Heart left ventricle (tissue), 16 donors: ENCODE measurements at places on chromosomes 5 and 9.

DNA sequence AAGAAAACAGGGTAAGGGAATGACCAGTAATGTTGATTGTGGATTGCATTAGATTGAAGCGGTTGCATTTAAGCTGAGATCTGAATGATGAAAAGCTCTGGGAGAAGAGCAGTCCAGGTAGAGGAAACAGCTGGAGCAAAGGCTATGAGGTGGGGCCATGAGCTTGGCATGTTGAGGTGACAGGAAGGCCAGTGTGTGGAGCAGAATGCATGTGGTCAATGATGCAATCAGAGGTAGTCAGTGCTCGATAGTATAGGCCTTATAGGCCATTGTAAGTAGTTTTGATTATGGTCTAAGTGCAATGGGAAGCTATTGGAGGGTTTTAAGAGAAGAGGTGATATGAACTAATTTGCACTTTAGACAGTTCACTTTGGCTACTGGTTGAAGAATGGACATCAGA is 270.4 kb downstream of the ARHGAP26 start:
- H3K27ac ChIP-seq: no peak overlapping the region
- H3K4me1 ChIP-seq: peaks cover 14% of the 10 kb centered on the region
- H3K4me3 ChIP-seq: no peak overlapping the region
- no peak for DNase-seq
- H3K27me3 ChIP-seq: no peaks in the 10 kb centered on the region
- H3K36me3 ChIP-seq: peaks cover 59% of the 10 kb centered on the region

DNA sequence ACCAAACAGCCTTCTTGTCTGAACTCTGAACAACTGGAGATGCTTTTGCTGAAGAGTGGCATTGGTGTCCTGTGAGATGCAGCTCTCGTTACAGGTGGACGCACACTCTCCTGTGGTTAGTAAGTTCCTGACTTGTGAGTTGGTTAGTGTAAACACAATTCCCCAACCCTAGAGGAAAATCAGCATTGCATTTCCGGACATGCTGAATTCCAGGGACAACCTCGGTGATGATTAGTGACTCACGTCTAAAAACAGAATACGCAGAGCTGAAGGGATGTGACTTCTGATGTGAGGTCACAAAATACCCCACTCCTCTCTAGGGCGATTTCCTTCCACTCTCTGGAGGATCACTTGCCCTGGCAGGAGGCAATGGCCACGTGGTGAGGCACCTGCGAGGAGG is 5.0 kb downstream of the OR2V2 start:
- no peaks in the 10 kb centered on the region for H3K36me3 ChIP-seq
- H3K27me3 ChIP-seq: no peaks in the 10 kb centered on the region
- H3K27ac ChIP-seq: no peak overlapping the region
- no peaks in the 10 kb centered on the region for H3K4me1 ChIP-seq
- no peak for DNase-seq
- no peak overlapping the region for H3K4me3 ChIP-seq

DNA sequence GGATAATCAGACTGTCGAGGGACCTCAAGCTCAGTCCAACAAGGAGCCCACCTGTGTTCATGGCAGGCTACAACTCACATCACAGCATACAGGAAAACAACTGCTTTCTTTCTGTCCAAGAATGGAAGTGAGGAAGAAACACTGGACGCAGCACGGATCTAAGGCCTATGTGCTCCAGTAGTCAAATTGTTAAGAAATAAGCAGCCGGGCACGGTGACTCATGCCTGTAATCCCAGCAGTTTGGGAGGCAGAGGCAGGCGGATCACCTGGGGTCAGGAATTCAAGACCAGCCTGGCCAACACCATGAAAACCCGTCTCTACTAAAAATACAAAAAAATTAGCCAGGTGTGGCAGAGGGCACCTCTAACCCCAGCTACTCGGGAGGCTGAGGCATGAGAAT is 427.8 kb downstream of the BNC2 start:
- no peak overlapping the region for H3K27ac ChIP-seq
- no peaks in the 10 kb centered on the region for H3K27me3 ChIP-seq
- H3K4me3 ChIP-seq: no peak overlapping the region
- no peaks in the 10 kb centered on the region for H3K4me1 ChIP-seq
- no peaks in the 10 kb centered on the region for H3K36me3 ChIP-seq
- no peak for DNase-seq

- no peaks in the 10 kb centered on the region for H3K36me3 ChIP-seq
- no peak overlapping the region for H3K27ac ChIP-seq
- no peak overlapping the region for H3K4me3 ChIP-seq
- no peak for DNase-seq
- H3K4me1 ChIP-seq: peaks cover 3% of the 10 kb centered on the region
These were observed 232.0 kb downstream of the PJA2 start for GRCh38 chr5:109177782-109178181.

GRCh38 chr5:167814828-167815227 is 476.6 kb upstream of the WWC1 start:
- no peaks in the 10 kb centered on the region for H3K4me1 ChIP-seq
- H3K27ac ChIP-seq: no peak overlapping the region
- H3K4me3 ChIP-seq: no peak overlapping the region
- no peak for DNase-seq
- H3K36me3 ChIP-seq: no peaks in the 10 kb centered on the region
- H3K27me3 ChIP-seq: no peaks in the 10 kb centered on the region

DNA sequence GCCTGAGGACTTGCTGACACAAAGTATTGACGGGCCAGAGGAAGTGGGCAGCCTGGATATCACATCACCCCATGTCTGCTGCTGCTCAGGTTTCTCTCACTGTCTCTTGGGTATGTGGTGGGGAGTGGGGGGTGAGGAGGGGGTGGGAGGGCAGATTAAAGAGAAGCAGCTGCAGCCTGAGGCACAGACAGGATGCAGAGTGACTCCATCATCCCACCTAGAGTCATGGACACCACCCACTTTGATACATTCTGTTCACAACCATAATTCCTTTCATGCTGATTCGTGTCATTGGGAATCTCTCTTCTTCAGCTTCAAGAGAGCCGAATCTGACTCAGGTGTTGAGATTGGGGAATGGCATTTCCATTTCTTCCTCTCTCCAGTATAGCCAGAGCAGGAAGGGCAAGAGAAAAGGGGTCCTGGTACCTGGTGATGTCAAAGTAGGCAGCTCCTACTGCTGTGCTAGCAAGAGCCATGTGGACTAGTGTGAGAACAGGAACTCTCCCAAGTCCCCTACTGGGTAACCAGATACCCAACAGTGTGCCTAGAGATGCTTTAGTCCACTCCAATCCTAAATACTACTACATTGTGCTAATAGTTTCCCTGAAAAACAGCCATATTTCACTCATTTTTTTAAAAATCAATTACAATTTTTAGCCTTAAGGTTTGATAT is 22.4 kb downstream of the GRAMD2B start:
- H3K36me3 ChIP-seq: no peaks in the 10 kb centered on the region
- H3K27me3 ChIP-seq: no peaks in the 10 kb centered on the region
- no peak overlapping the region for H3K27ac ChIP-seq
- H3K4me3 ChIP-seq: no peak overlapping the region

- H3K4me3 ChIP-seq: no peak overlapping the region
- H3K36me3 ChIP-seq: no peaks in the 10 kb centered on the region
- H3K27ac ChIP-seq: no peak overlapping the region
- peaks cover 91% of the 10 kb centered on the region for H3K27me3 ChIP-seq
These were observed 3.1 kb downstream of the IRX4 start for GRCh38 chr5:1879292-1880263.

GRCh38 chr9:125757834-125758233 is 10.7 kb downstream of the PBX3 start:
- H3K27me3 ChIP-seq: no peaks in the 10 kb centered on the region
- DNase-seq: no peak
- H3K4me3 ChIP-seq: no peak overlapping the region
- no peak overlapping the region for H3K27ac ChIP-seq

GRCh38 chr9:133115604-133116345 is 5.3 kb downstream of the RALGDS start:
- H3K36me3 ChIP-seq: peaks cover 13% of the 10 kb centered on the region
- no peak overlapping the region for H3K4me3 ChIP-seq
- peak overlapping the region; percentile 67 for H3K27ac ChIP-seq
- H3K27me3 ChIP-seq: no peaks in the 10 kb centered on the region
- H3K4me1 ChIP-seq: peaks cover 86% of the 10 kb centered on the region

GRCh38 chr5:54548565-54548964 is 31.0 kb downstream of the SNX18 start:
- no peak for DNase-seq
- peaks cover 22% of the 10 kb centered on the region for H3K4me1 ChIP-seq
- H3K4me3 ChIP-seq: no peak overlapping the region

GRCh38 chr9:32701321-32702022 is 66.0 kb upstream of the TAF1L start:
- H3K27me3 ChIP-seq: peaks cover 8% of the 10 kb centered on the region
- H3K36me3 ChIP-seq: no peaks in the 10 kb centered on the region
- no peak for DNase-seq
- no peak overlapping the region for H3K4me3 ChIP-seq

GRCh38 chr9:15720861-15721260 is 168.0 kb downstream of the CCDC171 start:
- H3K36me3 ChIP-seq: no peaks in the 10 kb centered on the region
- no peak overlapping the region for H3K27ac ChIP-seq
- no peaks in the 10 kb centered on the region for H3K27me3 ChIP-seq
- H3K4me1 ChIP-seq: no peaks in the 10 kb centered on the region

- H3K27ac ChIP-seq: no peak overlapping the region
- DNase-seq: no peak
- H3K36me3 ChIP-seq: no peaks in the 10 kb centered on the region
- H3K27me3 ChIP-seq: no peaks in the 10 kb centered on the region
- no peaks in the 10 kb centered on the region for H3K4me1 ChIP-seq
These were observed 655.7 kb upstream of the ITGA1 start for GRCh38 chr5:52132053-52132452.

GRCh38 chr5:1352231-1353219 is 7.6 kb upstream of the CLPTM1L start:
- no peak for DNase-seq
- H3K36me3 ChIP-seq: no peaks in the 10 kb centered on the region
- H3K4me3 ChIP-seq: no peak overlapping the region
